ENCODE measurements at places on chromosomes 5 and 9.

GRCh38 chr5:67363180-67363709, 166.6 kb upstream of the CD180 start:
- no peak for DNase-seq

GRCh38 chr5:76960004-76960625, 7.3 kb downstream of the CRHBP start:
- no peak for DNase-seq

- no peak for DNase-seq
These were observed 32.7 kb upstream of the SLCO6A1 start for GRCh38 chr5:102531506-102531905.

GRCh38 chr9:128285033-128285784, 9.1 kb downstream of the SWI5 start:
- DNase-seq, result no peak

GRCh38 chr5:130017173-130017572, 112.9 kb downstream of the CHSY3 start:
- no peak for DNase-seq

DNA sequence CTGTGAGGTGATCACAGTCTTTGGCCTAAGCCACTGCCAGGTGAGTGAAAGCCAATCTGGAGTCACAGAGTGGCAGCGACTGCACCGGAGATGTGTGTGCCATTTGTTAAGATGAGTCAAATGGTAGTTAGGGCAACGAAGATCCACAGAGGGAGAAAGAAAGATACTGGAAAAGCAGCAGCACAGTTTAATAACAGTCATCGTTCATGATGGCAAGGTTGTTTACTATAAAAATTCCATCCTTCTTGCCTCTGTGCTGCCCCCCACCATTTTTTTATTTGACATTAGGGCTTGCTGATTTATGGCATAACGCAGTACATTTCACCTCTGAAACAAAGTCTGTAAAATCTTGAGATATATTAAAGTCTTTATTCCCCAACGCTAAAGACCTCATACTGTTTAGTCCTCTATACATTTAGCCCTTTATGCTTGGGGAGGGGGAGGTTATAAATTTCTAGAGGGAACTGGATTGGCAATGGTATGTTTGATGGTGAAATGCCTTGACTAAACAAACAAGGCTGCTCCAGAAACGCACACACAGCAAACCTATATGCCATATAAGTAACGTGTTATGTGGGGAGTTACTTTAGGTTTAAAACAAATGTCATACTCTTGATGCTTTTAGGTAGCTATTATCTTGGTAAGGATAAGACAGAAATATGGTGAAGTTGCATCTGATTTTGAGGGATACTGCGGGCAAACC, 55.8 kb upstream of the ABL1 start:
- DNase-seq, result no peak

GRCh38 chr9:126117631-126118030, 209.0 kb upstream of the MVB12B start:
- no peak for DNase-seq

DNA sequence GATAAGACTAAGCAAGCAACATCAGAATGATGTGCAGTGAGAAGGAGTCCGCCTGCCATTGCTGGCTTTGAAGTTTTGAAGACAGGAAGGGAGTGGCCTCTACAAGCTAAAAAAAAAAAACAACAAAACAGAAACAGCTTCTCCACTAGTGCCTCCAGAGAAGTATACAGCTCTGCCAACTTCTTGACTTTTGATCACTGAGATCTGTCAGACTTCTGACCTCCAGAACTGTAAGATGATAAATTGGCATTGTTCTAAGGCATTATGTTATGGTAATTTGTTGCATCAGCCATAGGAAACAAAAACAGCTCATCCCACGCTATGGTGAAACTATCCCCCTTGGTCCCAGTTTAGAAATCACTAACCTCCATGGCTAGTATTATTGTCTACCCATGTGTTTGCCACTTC, 131.0 kb upstream of the VCAN start:
- DNase-seq, result no peak

DNA sequence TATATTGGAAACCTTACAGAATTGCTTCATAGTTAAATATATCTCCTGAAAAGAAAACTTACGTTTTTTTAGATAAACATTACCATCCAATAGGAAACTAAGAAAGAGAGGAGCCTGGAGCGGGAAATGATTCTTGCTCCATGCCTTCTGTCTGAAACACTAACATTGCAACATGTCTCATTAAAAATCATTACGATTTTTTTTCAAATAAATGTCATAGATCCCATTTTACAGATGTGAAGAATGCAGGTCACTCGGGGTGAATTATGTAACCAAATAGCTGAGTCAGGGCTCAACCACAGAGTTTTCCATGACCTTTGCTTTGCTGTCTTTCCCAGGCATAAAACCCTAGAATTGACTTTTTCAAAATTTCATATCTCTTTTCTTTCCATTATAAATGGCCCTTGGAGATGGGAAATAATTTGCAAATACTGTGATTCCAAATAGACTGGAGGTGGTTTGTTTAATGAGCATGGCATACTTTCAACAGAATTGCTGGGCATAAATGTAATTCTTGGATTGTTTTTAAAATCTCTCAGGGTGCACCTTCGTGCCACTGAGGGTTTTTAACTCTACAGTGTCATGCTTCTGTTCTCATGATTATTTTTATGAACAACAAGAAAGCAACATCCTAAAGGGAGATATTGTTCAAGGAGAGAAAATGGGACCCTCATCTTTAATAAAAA, 302.8 kb downstream of the EBF1 start:
- DNase-seq, result no peak

DNA sequence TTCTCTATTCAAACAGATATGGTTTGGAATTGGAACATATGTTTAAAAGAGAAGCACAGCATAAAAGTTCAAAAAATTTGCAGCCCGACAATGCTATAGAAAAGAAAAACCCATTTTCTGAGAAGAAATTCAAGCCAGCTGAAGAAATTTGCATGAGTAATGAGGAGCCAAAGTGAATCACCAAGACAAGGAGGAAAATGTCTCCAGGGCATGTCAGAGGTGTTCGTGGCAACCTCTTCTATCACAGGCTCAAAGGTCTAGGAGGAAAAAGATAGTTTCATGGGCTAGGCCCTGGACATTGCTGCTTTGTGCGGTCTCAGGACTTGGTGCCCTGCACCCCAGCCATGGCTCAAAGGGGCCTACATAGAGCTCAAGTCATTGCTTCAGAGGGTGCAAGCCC, 134.8 kb upstream of the ADAMTS16 start:
- DNase-seq, result no peak

DNA sequence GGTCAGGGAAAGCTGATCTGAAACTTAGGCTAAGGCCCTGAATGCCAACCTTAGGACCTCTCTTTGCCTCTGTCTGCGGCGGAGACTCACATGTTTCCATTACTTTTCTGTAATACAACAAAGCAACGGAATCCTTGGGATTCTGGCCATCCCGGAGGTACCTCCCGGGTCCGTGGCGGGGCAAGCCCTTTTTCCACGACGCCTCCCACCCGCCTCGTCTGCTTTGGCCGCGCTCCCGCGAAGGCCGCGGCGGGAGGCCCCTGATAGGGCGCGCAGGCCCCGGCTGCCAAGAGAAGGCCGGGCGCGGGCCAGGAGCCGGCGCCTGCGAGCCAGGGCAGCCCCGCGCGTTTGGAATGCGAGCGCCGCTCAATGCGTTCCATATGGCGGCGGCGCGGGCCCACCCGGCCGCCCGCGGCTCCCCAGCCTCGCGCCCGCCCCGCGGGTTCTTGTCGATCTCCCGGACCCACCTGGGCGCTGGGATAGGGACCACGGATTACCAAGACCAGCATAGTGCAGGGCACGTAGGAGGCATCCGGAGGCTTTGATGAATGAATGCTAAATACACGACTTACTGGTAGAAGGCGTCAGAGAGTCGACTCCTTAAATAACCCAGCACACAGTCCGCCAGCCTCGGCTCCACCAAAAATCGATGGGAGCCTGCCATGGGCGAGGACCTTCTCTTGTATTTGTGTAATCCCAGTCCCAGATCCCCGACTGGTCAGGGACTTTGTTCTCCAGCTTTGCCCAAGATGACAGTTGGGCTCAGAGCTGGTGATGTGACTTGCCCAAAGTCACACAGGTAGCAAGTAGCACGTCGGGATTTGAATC, 17.5 kb upstream of the PHF19 start:
- no peak for DNase-seq

DNA sequence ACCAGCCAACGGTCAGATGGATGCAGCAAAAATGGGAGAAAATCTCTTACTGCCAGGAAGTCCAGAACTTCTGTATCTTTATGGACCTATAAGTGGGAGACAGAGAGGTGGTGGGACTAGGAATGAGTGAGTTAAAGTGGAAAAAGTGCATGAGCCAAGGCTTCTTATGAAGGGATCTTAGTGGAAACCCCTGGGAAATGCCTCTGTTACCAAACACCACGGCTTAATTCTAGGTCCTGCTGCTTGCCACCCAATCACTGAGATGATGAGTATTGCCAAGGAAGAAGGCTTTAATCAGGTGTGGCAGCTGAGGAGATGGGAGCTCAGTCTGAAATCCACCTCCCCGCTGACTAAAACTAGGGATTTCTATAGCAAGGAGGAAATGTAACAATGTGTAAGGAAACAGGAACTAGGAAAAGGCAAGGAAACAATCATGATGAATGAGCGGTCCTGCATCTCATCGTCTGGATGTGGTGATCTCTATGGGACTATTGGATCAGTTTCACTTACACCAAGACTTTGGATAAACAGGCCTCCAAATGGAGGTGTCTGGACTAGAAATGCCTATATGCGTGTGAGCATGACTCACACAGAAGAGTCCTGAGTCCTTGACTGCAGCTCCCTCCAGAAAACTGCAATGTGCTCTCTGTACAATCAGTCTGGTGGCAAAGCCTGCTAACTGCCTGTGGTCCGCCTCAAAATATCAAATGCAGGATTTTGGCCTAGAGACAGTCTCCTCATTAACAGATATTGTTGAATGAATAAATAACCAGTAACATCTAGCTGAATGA, 98.2 kb upstream of the PRR16 start:
- DNase-seq, result no peak

DNA sequence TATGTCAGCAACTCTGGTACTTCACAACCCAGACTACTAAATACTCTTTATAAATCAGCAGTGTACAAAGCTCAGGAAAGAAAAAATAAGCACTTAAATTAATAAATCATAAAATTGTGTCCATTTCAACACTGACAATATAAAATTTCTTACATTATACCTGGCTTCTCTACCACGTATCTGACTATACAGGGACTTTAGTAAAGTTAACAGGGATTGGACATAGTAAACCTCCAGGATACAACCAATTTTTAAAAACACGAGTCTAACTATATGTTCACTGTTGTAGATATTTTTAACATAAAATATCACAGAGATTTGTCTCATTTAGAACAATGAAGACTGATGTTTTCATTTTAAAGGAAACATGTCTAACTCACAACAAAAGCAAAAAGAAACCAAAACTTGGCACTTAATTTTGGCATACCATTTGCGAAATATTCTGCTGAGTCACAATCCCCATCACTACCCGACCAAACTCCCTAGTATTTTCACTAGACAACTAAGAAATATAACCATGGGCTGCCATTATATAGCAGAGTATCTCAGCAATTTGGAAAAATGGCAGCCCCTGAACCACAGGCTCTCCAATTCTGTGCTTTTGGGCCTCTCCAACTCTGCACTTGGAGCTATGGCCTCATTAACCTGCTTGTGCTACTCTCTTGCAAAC, 14.4 kb downstream of the FAM169A start:
- no peak for DNase-seq

GRCh38 chr5:116097301-116097700, 12.5 kb downstream of the COMMD10 start:
- DNase-seq, result no peak

- no peak for DNase-seq
These were observed 42.5 kb downstream of the CEMIP2 start for GRCh38 chr9:71725590-71726338.

GRCh38 chr9:101130054-101130453, 101.5 kb downstream of the PLPPR1 start:
- DNase-seq, result no peak

DNA sequence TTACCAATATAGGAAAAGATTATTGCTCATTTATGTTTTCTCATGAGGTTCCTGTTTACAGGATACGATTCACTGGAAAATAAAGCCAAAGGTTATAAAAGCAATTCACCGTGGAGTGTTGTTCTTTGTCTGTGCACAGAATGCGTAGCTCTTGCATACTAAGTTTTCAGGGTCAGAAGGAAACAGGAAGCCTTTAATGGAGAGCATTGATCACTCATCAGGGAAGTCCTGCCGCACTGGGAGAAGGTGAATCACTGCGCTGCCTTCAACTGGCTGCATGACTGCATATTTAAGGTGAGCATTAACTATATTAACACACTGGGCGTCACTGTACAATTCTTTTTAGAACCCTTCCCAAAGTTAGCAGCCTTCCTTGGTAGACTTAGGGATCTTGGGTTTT, 74.1 kb upstream of the SYK start:
- DNase-seq, result no peak

DNA sequence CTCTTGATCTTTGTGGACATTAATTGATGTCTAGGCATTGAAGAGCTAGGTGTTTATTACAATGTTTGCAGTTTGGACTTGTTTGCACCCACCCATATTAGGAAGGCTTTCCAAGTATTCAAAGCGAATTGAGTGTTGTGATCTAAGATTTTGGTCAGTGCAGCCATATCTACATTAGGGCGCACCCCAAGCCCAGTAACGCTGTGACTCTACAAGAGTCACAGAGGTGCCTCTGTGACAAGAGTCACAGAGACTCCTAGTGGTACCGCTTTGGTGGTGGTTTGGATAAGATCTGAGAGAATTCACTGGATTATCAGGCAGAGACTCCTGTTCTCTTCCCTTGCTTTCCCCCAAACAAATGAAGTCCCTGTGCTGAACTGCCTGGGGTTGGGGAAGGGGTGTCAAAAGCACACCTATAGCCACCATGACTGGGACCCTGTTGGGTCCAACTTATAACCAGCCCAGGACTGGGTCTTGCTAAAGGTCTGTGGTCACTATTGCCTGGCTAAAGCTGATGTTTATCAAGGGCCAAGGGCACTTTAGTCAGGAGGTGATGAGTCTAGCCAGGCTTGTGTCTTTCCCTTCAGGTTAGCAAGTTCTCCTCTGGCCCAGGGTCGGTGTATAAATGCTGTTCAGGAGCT, 114.1 kb upstream of the RIOK2 start:
- DNase-seq, result no peak

GRCh38 chr5:37568018-37568753, 189.1 kb downstream of the WDR70 start:
- no peak for DNase-seq
